Hindlimb muscle (tissue), 1 donor: ENCODE measurements at places on chromosomes 7 and 10.

DNA sequence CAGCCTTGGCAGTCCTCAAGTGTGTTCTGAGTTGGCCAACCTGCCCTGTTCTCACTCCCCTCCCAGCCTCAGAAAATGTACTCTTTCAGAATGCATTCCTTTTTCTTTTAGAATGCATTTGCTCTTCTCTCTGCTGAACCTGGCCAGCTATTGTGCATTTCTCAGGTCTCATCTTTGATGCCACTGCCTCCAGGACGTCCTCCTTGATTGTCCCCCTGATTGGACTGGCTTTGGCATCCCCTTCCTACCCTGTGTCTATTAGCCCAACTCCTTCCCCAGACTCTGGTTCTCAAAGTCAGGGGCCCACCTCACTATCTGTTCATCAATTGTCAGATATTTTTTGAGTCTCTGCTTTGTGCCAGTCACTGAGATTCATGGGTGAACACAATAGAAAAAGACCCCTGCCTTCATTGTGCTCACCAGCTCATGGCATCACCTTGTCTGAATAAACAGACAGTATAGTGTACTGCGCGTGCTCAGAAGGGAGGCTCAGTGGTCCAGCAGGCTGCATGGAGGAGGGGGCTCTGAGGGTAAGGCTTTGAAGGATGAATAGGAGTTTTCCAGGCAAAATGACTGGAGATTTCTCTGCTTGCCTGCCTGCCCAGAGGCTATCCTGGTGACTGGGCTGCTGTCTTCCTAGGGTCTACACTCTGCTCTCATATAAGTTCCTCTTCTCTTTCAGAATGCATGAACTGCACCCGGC, 96.5 kb downstream of the MYL10 start:
- DNase-seq = no peak

GRCh38 chr7:32588657-32589056, 93.4 kb downstream of the AVL9 start:
- no peak for DNase-seq

DNA sequence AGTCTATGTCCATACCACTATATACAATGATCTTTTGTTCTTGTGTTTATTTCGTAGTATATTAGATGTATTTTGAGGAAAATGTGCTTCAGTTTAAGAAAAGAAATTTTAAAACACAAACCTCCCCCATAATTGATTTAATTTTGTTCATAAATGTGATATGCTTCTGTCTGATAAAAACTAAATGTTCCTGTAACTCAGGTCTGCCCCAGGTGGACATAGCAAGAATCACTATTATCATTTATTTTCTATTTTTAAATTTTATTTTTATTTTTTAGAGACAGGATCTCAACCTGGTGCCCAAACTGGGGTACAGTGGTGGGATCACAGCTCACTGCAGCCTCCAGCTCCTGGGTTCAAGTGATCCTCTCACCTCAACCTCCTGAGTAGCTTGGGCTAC, 43.2 kb downstream of the BEND7 start:
- DNase-seq = no peak

GRCh38 chr7:45690762-45691150, 116.6 kb downstream of the ADCY1 start:
- DNase-seq = no peak

DNA sequence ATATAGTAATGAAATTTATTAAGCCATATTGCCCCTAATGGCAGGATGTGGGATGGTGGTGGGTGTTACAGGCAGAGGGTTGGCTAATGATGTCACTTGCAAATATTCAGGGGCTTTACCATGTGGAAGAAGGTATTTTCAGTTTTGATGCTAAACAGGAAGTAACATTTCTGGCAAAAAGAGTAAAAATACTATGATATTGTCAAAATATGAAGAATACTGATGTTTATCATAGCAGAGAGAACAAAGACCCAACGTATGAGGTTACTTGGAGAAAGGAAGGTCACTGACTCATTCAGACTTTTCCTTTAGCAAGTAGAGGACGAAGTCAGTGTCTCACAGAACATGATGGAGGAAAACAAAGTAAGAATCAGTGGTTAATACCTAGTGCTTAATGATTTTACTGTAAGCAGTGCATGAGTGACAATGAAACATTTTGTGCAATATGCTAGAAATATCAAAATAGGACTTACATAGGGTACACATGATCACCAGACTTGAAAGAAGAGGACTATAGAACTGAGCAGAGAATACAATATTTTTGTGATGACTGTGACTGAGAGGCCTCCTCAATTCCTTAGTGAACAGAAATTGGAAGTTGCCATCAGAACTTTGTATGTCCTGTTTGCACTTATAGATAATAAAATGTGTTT, 89.7 kb upstream of the STEAP4 start:
- no peak for DNase-seq

GRCh38 chr7:151801291-151801690, 75.6 kb downstream of the PRKAG2 start:
- no peak for DNase-seq

DNA sequence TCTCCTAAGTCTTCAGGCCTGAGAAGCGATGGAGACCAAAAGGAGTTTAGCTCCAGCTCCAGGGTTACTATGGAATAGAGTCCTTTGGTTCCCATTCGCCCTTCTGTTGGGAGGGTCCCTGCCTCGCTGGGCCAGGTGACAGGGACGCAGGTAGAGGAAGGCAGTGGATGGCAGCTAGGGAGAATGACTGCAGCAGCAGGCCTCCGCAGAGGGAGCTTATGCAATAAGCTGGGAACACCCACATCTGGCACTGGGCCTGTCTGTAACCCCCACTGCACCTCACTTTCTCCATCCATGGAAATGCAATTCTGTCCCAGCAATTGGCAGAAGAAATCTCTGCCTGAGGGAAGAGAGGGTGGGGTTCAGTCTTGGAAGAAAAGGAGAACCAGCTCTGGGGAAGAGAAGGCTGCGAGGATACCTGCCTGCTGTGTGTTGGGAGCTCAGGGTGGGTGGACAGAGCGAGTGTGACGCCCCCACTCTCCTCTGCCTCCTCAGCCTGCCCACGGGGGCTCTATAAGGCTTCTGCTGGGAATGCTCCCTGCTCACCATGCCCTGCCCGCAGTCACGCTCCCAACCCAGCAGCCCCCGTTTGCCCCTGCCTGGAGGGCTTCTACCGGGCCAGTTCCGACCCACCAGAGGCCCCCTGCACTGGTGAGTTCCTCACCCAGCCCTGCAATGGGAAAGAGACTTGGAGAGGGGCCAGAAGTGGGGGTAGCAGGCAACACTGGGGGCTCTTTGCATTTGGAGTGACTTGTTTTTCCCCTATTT, 10.3 kb downstream of the EPHB6 start:
- no peak for DNase-seq

DNA sequence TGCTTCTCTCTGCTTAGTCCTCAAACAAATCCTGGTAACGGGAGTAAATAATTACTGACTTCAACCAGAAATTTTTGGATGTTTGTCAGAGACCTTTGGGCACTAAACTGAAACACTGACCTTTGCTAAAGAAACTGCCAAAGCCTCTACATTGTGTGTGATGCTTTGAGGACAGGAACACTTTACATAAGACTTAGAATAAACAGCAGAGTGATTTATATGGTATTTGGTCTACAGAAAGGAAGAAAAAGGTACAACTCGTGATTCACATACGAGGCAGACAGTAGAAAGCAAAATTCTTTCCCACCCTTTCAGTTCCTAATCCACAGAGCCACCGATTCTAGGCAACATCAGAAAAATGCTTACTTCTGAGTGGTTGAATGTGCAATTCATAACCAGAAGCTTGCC, 59.8 kb downstream of the SLC16A12 start:
- DNase-seq = no peak

GRCh38 chr10:121668314-121669027, 70.2 kb upstream of the FGFR2 start:
- peak; percentile 17 for DNase-seq

DNA sequence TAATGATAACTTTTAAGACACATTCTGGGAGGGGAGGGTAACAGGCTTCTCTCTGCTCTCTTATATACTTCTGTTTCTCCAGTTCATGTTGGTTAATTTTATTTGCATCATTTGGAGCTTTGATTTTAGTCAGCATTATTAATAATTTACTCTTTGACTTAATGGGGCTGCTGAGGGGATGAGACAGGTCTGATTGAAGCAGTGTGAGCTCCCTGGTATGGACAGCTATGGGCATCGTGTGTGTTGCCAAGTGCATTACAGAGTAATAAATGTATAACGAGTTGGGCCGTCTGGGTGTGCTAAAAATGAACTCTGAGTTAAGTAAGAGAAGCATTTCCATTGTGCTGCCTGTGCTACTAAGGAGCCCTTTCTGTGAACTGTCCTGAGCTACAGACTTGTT, 31.7 kb upstream of the IKZF1 start:
- no peak for DNase-seq

DNA sequence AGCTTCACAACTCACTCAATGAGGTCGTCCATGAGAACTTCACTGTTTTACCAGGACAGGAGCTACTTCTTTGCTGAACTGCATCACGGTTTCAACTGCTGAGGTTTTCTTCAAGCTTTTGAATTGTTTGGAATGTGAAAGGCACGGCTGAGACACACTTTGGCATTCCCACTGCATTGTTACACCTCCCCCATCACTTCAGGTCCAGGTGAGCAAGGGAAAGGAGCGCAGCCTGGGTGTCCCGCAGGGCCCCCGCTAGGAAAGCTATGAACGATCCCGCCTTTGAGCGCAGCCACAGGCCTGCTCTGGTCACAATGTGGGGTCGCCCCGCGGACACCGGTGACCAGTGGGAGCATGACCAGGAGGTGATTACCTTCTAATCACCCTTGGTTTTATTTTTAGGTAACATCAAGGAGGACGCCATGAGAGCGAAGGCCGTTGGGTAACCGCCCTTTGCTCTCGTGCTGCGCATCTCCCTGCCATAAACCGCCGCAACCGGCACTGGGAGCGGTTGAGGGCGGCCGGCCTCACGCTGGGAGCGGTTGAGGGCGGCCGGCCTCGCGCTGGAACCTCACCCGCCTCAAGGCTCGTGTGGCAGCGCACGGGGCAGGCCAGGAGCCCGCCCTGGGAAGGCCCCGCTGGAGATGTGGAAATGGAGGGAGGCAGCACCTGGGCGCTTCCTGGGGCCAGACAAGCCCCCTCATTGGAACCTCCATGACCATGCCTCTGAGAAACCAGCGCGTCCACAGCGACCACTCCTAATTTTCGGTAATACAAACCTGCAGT, 50.9 kb upstream of the SGMS1 start:
- DNase-seq = no peak

GRCh38 chr7:14748461-14748860, 154.1 kb downstream of the DGKB start:
- DNase-seq = no peak

DNA sequence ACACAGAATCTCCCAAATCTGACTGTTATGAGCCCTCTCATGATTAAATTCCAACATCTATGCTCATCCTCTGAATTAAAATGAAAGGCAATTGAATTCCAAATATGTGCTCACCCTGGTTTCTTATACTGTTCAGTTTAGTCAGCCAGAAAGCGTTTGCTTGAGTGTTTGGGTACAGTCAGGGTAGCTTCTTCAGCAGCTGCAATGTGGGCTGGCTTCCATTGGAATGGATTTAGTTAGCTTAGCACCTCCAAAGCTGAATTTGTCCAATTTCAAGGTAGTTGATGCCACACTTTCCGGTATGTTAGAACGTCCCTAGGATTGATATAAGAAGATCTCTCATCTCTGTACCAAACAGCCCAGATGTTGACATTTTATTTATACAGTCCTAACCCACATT, 9.3 kb downstream of the KLHL7 start:
- no peak for DNase-seq

DNA sequence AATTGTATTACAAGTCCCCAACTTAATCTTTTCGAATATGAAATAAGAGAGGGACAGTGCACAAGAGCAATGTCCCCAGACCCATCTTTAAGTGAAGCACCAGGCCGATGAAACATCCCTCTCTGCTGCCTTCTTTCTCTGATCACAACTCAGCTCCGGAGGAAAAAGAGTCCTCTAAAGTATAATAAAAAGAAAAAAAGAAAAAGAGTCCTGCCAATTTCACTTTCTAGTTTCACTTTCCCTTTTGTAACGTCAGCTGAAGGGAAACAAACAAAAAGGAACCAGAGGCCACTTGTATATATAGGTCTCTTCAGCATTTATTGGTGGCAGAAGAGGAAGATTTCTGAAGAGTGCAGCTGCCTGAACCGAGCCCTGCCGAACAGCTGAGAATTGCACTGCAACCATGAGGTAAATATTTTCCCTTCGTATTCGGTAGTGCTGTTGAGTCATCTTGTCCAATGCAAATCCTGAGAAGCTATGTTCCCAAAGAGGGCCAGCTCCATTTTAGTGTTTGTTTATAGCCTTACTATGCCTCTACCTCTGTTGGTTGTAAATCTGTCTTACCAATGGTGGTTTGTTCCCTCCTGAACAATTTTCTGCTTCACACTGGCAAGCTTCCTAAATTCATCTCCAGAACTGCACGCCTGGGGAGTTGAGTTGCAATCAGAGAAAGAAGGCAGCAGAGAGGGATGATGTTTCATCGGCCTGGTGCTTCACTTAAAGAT, at the start of gene IFIT2:
Gene IFIT2, plus strand, starts transcription at position 326 of the 725 bp plus-strand sequence. Its CDS starts 78 bp downstream, at position 404.
- DNase-seq = peak; percentile 85

DNA sequence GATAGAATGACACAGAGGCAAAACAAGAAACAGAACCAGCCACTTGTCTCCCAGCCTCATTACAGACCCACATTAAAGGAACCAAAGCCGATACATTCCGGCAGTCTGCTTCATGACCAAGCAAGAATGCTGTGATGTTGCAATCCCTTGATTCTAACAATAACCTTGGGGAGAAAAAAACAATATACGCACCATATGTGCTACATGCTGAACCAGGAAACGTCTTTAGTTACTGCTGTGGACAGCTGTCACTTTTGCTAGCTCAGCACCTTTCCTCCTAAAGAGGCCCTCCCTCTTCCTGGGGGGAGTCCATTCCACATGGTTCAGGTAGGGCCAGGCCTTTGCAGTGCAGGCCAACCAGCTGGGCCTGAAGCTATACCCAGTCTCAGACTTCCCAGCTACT, 79.1 kb downstream of the PRTFDC1 start:
- DNase-seq = no peak

DNA sequence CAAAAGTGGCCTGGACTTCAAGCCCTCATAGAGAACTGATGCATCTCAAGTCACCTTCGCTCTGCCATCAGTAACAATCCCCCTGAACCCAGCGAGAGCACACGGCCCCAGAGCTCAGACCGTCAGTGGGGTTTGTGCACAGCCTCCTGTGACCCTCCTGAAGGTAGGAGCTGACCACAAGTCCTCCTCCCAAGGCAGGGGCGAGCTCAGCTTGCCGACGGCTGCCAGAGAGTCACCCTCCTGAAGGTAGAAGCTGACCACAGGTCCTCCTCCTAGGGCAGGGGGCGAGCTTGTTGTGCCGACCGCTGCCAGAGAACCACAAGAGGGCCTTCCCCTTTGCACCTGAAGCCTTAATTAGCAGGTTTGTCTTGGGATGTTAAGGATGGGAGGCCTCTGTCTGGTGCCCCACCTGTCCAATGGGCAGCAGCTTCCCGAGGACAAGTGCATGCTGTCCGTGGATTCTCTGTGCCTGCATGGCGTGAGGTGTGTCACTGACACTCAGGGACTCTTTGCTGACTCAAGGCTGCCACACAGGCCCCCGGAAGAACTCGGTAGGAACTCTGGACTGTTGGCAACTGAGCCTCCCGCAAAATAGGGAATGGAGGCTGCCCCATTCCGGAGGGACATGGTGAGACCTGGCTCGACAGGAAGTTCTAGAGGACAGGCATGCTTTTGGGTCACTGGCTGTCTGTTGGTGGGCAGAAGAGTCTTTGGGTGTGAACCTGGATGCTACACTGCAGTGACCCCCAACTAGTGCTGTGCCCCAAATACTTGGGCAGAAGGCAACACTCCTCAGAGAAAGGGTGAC, 487.4 kb downstream of the DNAJB6 start:
- DNase-seq = no peak
